ENCODE measurements at places on chromosomes 2 and 18.
A peak's percentile ranks its signal among the peaks of the same experiment; 100 is the strongest.

GRCh38 chr2:43230351-43230885, 4.0 kb upstream of the ZFP36L2 start:
- DNase-seq = no peak

DNA sequence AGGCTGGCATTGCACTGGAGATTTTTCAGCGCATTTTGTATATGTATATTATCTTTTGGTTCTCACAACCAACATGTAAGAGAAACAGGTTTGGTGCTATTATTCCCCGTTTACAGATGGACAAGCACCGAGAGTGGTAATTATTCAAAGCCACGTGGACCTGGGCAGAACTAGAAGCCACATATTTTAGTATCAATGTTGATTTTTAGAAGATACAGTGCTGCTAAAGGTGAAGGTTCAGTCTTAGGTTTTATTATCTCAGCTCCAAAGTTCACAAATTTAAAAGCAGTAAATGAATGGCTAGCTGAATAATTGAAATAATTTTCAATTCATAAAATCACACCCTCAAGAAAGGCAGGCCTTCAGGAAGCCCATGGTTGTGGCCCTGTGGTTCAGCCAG, 400.6 kb upstream of the ID2 start:
- no peak for DNase-seq

GRCh38 chr2:105592288-105592687, 152.4 kb upstream of the NCK2 start:
- no peak for DNase-seq

DNA sequence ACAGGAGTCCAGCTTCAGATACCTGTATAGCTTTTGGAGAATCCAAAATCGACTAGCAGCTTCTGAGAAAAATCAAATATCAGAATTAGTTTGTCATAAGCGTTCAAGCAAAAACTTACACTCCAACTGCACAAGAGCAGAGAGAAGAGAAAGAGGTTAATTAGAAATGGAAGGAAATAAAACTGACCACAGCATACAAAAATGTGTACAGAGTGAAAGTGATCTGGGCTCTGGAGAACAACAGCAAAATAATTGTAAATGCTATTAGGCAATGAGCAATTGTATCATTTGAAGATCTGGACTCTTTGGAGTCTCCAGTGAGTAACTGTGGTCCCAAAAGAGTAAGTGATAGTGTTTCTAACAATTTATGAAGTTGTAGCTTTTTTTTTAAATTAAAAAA, 867.3 kb downstream of the TRIB2 start:
- DNase-seq = no peak

GRCh38 chr2:107466241-107466640, 360.5 kb upstream of the RGPD4 start:
- DNase-seq = no peak

DNA sequence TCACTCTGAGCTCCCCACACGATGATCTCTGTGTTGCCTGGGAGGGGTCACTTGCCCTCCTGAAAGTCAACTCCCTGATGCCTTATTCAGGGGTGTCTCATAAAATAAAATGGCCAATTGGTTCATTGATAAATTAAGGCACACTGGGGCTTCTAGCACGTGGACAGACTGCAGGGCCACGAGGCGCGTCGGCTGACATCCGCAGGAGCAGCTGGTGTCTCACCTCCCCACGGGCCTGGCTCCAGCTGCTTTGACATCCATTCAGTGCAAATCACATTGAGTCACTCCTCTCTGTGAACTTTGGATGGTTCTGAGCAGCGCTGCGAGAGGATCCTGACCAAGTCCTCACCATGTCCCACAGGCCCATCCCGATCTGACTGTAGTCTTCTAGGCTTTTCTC, 4.6 kb upstream of the ST8SIA3 start:
- no peak for DNase-seq

GRCh38 chr2:26477911-26478253, at the start of gene OTOF:
Gene OTOF, minus strand, starts transcription at chr2:26478124.
- DNase-seq = no peak

GRCh38 chr18:66457245-66457644, 146.6 kb downstream of the CDH19 start:
- no peak for DNase-seq

- DNase-seq = no peak
These were observed 14.7 kb upstream of the EML6 start for GRCh38 chr2:54708584-54709335.

DNA sequence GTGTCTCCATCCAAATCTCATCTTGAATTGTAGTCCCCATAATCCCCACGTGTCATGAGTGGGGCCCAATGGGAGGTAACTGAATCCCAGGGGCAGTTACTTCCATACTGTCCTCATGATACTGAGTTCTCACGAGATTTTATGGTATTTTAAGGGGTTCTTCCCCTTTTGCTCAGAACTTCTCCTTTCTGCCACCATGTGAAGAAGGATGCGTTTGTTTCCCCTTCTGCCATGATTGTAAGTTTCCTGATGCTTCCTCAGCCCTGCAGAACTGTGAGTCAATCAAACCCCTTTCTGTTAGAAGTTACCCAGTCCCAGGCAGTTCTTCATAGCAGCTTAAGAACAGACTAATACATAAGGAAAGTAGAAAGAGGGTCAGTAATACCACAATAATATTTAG, 480.4 kb downstream of the KCNJ3 start:
- DNase-seq = no peak

- no peak for DNase-seq
These were observed 1456.1 kb upstream of the ACVR2A start for GRCh38 chr2:146388757-146389156.

DNA sequence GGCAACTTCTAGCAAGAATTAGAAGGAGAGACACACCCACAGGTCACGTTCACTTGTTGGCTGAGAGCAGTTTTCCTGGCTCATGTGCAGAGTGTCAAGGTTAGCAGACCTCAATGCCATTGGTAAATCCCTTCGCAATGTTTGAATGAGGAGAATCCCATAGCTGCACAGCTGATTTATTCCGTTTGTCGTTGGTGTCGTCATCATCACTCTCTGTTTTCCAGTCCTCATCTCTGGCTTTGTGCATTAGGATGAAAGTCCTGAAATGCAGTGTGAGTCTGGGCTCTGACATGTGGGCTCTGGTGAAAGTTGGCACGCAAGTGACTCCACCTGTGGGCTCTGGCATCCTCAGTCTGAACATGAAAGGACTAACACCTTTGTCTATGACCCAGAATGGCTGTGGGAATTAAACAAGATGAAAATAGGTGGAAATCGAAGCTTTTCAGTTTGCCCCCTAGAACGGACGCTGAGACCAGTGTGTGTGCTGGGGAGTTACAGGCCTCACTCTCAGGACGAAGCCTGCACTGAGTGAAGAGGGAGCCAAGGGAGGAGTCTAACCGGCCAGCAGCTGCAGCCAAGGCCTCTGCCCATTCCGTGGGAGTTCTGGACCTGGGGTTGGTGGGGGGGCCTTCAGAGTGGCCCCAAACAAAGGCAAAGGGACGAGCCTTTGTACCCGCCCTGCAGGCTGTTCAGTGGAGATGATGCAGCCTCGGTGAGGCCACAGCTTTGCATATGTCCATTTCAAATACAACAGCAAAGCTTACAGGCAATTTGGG, 74.8 kb upstream of the ZNF516 start:
- DNase-seq = no peak

- no peak for DNase-seq
These were observed 942.5 kb upstream of the SLC39A10 start for GRCh38 chr2:194714541-194714940.

DNA sequence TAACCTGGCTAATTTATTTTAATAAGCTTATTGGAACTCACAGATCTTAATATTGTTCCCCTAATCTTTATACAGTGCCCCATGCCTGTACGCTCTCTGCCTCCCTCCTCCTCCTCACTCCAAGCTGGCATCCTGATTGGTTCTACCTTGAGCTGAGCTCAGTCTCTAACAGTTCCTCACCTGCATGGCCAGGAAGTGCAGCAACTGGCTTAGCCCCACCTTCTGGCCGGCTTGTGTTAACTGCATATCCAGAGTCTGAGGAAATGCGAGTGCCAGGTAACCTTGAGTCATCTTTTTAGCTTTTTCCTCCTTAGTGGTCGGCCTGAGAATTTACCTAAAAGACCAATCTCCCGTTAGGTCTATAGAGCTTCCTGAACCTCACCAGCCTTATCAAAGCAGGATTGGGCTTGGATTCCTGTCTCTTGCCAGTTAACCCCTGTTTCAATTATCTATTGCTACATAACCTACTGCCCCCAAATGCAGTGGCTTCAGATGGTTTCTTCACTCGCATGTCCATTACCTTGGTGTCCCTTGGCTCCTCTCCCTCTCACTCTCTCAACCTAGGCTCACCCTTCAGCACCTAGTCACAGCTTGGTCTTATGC, 89.5 kb upstream of the STK39 start:
- DNase-seq = no peak

DNA sequence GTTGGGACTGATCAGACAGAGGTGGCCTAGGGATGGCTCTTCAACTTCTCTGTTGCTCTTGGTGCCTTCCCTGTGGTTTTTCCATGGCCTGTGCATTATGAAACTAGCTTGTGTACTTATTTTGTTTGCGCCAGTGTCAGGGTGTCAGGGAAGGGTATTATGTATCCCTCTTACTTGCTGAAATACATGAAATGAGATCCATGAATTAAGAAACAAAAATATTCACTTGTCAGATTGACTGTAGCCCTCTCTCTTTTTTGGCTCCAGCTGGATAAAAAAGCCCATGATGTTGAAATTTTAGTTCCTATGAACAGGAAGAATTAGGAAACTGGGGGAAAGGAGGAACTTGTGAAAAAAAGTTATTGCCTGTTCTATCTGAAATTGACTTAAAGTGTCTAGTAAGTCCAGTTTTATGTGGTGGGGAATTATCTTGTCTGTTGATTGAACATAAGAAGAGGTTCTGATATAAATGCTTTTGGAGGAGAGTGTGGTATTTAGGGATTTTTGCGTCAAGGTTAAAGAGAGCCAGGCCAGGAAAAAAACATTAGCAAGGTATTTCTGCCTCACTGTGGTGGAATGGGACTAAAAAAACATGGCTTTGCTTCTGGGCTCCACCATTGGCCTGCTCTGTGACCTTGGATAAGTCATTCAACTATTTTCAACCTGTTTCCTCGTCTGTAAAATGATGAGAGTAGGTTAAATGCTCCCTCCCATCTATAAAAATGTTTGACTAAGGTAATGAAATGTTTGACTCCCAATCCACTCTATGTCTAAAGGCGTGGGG, 12.0 kb downstream of the UGP2 start:
- DNase-seq = no peak

- DNase-seq = no peak
These were observed 69.1 kb downstream of the MBD2 start for GRCh38 chr18:54155412-54155811.

GRCh38 chr18:77234504-77235365, 14.9 kb upstream of the GALR1 start:
- DNase-seq = no peak

GRCh38 chr2:176826356-176826755, 386.2 kb upstream of the HNRNPA3 start:
- no peak for DNase-seq

GRCh38 chr2:109472331-109472959, 141.3 kb downstream of the SEPTIN10 start:
- DNase-seq = no peak

GRCh38 chr2:173221937-173222594, 132.6 kb upstream of the CDCA7 start:
- no peak for DNase-seq

DNA sequence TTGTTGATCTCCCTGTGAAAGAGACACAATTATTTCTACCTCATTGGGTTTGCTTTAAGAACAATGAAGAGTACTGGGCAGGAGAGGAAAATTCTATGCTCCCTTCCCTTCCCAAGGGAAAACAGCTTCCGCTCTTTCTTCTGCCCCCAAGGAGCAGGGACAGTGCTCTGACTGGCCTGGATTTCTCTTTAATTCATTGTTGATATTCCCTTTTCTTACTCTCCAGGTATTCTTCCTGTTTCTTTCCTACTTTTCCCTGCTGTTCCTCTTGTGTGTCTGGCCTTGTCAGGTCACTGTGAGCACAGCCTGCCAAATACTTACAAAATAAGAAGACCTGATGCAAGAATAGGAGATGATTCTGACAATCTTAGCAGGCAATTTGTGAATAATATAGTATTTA, 49.6 kb upstream of the SPAG16 start:
- no peak for DNase-seq

GRCh38 chr18:56748698-56749268, 97.6 kb downstream of the WDR7 start:
- no peak for DNase-seq

- DNase-seq = no peak
These were observed 84.7 kb downstream of the FAM161A start for GRCh38 chr2:61769093-61769675.

DNA sequence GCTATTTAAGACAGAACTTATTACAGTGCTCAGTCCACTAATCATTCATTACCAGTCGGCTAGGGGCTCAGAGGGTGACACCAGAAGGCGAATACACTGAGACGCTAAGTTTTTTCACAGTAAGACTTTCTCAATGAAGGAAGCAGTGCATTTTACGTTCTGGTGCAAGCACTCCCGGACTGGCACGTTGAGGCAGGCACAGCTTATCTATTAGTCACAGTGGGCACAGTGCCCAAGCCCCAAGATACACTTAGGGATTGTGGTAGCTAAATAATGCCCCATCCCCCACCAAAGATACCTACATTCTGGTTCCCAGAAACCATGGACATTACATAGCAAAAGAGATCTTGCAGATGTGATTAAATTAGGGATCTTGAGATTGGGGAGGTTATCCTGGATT, 32.6 kb upstream of the BCL11A start:
- no peak for DNase-seq

DNA sequence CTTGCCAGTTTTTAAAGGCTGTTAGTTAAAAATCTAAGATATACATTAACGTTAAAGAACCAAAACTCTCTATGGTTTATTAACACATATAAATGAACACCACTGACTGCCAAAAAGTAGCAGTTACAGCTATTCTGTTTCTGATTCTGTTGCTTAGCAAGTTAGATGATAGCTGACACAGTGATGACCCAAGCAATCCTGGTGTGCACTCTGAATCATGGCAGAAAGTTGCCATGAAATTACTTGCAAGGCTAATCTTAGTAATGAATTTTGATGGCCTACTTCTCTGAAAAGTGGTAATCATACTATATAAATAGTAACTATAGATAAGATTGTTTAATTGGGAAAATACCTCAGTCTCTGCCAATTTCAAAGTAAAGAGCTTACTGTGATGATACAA, 57.7 kb downstream of the ROCK2 start:
- DNase-seq = no peak

DNA sequence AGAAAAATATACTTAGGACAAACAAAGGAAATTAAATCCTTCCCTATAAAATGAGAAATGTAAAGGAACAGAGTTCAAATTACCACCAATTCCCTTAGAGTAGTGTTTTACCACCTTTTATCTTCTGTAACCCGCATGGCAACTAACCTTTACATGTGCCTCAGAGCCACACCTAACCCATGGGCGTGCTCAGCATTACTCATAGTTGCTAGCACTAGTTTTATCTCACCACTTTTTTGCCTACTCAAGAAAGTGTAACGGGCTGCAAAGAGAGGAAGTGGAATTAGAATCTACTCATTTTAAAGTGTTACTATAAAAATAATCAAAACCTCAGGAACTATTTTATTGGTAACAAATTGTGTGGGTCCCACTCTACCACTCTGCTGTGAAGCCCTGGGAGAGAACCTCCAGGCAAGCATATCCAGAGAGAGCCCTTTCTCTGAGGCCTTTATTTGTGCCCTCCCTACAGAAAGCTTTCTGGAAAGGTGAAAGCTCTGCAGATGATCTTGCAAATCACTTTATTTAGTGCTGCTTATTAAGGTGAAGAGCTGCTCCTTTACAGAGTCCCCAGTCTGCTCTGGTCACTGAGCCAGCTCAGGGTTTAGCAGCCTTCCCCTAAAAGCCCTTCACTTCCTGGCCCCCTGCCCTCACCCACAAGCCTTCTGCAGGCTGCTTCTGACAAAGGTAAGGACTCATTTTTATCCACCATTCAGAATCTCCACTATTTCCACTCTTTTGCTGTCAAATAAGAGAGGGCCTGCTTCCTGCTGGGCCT, 98.8 kb downstream of the TRABD2A start:
- DNase-seq = peak; percentile 9

GRCh38 chr18:65347446-65347845, 403.4 kb upstream of the CDH7 start:
- no peak for DNase-seq
